ENCODE measurements at places on chromosomes 12 and 14. TPM values are rescaled to one million over a fixed set of nuclear protein-coding genes. Genes with fewer than 3 reads are reported as not detected.

CLEC1A gene
- 5.1 TPM for total RNA-seq

MANSC1 gene
- 36.6 TPM for total RNA-seq

KRT71 gene
- not detected for total RNA-seq

MGP gene
- 6,234 TPM for total RNA-seq

HCAR2 gene
- total RNA-seq = 0.35 TPM

DNA sequence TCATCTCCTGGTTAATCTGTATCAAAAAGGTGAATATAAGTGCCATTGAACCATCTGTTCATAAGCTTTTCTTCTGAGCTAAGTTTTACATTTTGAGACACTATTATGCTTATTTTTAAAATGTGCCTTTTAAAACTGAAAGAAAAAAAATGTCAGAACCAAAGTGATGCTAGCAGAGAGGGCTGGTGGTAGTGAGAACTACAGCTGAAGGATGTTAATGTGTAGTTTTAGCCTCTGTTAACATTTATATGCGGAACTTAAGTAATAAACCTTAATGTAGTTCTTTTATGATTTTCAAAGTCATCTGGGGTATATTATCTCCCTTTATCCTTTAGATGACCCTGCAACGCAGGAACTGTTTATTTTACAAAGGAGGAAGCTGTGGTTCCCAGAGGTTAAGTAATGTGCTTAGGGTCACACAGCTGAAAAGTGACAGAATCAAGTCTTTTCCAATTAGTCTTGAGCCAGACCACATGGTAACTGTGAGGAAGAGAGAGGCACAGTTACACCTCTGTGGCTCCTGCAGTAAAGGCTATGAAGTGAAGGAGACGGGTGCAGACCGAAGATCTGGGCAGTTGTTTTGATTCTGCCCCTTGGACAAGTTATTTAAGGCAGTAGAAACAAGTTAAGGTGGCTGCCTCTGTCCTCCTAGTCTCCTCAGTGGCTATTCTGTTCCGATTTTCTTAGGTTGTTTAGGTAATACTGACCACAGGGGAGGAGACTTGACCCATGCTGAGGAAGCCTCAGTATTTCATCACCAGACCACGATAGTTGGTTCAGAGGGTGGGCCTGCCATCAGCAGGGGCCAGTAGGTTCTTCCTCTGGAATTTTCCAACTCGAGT is 23.9 kb downstream of the GNG2 start:
- no peak for DNase-seq
- peaks cover 5% of the 10 kb centered on the region for H3K4me1 ChIP-seq
- no peaks in the 10 kb centered on the region for H3K27me3 ChIP-seq
- no peaks in the 10 kb centered on the region for H3K36me3 ChIP-seq
- H3K27ac ChIP-seq = no peak overlapping the region
- H3K4me3 ChIP-seq = no peak overlapping the region

DNA sequence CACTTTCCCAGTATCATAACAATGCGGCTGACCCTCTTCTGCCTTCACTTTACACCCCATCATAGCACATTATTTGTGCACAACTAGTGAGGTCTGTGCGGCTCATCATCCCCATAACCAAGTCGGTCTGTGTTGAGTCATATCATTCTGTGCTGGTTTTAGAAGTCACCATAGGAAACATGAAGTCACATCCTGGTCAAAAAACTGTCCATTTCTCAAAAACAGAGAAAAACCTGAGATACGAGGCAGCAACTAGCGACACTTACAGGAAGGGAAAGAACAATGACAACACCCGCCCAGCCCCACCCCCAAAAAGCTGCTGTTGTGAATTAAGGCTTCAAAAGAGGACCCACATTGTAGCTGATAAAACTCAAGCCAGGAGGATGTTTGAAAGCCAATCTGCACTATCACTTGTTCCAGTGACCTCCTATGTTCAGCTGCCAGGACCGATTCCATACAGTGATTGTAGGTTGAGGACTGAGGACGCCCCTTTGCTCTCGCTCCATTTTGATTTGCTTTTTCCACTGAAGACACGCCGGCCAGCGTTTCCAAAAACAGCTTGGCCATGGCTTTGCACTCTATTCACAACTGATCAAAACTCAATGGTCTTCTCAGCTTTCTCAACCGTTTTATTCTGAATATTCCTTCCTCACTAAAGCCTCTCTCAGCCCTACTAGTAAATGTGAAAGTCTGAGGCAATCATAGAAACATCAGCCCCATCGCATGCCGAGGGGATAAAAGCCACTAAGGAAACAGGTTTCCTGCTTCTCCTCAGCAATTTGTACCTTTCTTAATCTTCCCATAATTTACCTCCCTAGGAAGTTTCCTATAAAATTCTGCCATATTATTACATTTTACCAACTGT is 87.5 kb downstream of the DUSP16 start:
- H3K27ac ChIP-seq = no peak overlapping the region
- DNase-seq = no peak
- H3K4me1 ChIP-seq = no peaks in the 10 kb centered on the region
- no peaks in the 10 kb centered on the region for H3K27me3 ChIP-seq
- H3K4me3 ChIP-seq = no peak overlapping the region
- peaks cover 23% of the 10 kb centered on the region for H3K36me3 ChIP-seq

- peaks cover 9% of the 10 kb centered on the region for H3K4me1 ChIP-seq
- no peaks in the 10 kb centered on the region for H3K36me3 ChIP-seq
- DNase-seq = no peak
- H3K27ac ChIP-seq = no peak overlapping the region
- no peaks in the 10 kb centered on the region for H3K27me3 ChIP-seq
Observed at GRCh38 chr12:52352951-52353350, 14.3 kb downstream of the KRT85 start.

DNA sequence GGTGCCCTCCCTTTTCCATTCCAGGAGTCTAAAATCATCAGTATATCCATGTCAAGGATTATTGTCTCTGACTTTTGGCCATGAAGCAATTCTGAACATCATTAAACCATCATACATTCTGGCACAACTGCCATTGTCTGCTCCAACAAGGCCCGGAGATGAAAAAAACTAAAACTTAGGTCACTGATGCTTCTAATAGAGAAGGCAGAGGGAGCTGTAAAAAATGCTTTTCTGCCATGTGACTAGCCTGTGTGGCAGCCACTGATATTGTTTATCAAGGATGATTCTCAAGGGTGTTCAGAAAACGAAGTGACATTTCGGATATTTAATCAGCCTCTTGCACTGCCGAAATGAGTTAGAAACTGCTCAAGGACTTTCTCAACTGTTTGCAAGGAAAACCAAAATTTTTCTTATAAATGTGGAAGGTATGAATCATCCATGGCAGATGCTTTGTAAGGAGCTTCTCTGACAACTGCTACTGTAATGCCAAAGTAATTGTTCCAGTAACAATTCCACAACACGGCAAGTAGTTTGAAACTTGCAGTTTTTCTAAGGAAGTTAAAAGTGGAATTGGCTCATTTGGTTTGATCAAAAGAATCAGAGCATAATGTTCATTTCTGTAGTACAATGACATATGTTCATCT is 1076.5 kb upstream of the FLRT2 start:
- no peaks in the 10 kb centered on the region for H3K4me1 ChIP-seq
- H3K27me3 ChIP-seq = no peaks in the 10 kb centered on the region
- no peak overlapping the region for H3K4me3 ChIP-seq
- H3K27ac ChIP-seq = no peak overlapping the region

DNA sequence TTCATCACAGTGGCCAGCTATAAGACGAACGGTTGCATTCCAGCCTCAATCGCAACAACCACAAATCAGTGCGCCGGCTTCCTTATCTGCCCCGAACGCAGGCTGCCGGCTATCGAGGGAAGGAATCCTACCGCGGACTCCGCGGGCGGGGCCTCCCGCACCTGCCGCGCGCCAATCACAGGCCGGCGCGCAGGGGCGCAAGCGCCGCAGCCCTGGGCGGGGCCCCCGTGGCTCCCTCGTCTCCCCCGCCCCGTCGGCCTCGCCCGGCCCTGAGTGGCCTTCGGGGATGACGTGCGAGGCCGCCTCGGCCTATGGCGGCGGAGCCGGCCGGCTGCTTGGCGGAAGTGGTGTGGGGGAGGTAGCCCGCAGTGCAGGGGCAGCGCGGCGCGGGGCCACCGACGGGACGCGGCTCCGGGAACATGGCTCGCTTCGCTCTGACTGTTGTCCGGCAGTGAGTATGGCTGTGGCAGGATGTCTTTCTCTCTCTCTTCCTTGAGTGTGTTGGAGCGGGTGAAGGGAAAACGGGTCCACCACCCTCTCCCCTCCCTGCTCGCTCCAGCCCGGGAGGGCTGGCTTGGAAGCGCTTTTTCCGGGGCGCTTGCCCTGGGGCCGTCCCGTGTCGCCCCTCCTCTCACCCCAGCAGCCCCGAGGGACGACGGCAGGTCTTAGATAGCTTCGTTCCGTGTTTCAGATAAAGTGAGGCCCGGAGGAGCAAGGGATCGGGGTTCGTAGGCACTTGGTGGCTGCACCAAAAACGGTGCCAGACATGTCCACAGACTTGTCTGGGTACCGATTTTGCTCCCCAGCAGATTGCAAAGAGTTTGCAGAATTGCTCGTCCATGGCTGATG is at the start of gene TIGAR:
TSS of gene TIGAR (plus strand) at position 361 of the 849 bp plus-strand sequence. CDS start at position 420, 59 bp downstream.
- H3K4me1 ChIP-seq = peaks cover 10% of the 10 kb centered on the region
- DNase-seq = peak; percentile 56
- H3K27me3 ChIP-seq = no peaks in the 10 kb centered on the region
- peak within 1 kb of the TSS; percentile 80 for H3K4me3 ChIP-seq
- no peaks in the 10 kb centered on the region for H3K36me3 ChIP-seq

GRCh38 chr12:88946372-88946997 is 366.2 kb upstream of the KITLG start:
- no peak for DNase-seq
- H3K36me3 ChIP-seq = no peaks in the 10 kb centered on the region
- H3K4me3 ChIP-seq = no peak overlapping the region
- H3K27ac ChIP-seq = no peak overlapping the region
- no peaks in the 10 kb centered on the region for H3K27me3 ChIP-seq

- H3K27ac ChIP-seq = no peak overlapping the region
- H3K36me3 ChIP-seq = no peaks in the 10 kb centered on the region
- no peaks in the 10 kb centered on the region for H3K4me1 ChIP-seq
- no peak for DNase-seq
- no peak overlapping the region for H3K4me3 ChIP-seq
- no peaks in the 10 kb centered on the region for H3K27me3 ChIP-seq
Observed at GRCh38 chr12:87931812-87932211, 97.4 kb downstream of the C12orf50 start.

DNA sequence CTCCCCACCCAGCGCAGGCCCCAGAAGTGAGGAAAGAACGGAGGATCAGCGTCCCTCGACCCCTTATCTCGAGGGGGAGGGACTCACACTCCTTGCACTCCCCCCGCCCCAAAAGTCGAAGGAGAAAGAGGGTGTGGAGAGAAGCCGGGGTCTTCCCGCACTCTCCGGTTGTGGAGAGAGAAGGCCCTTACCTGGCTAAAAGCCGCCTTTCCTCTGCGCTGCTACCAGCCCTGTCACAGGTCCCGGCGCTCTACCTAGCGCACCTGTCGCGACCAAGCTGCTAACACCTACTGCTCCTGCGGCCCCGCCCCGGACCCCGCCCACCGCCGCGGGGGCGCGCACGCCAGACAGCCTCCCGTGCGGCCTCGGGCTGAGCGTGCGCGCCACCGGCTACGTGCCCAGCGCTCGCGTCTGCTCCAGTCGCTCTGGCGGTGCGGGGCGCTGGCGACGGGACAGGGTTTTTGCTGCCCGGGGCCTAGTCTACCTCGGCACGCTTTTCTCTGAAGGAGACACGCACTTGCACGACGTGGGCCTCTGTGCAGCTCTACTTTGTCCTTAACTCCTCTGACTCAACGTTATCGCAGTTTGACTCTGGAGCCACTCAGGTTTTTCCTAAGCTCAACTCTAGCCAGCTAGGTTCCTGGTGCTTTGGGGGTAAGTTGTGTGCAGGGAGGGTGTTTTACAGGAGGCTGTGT is at the start of gene LIMA1:
TSS of gene LIMA1 (minus strand) at position 292 of the 695 bp plus-strand sequence. CDS start 34,769 bp downstream, outside the sequence.
- no peaks in the 10 kb centered on the region for H3K36me3 ChIP-seq
- H3K27me3 ChIP-seq = no peaks in the 10 kb centered on the region
- H3K27ac ChIP-seq = peak within 1 kb of the TSS; percentile 76
- DNase-seq = peak; percentile 49

GRCh38 chr12:81639196-81639595 is 120.0 kb downstream of the PPFIA2 start:
- no peak for DNase-seq
- no peaks in the 10 kb centered on the region for H3K4me1 ChIP-seq
- no peaks in the 10 kb centered on the region for H3K36me3 ChIP-seq
- no peak overlapping the region for H3K4me3 ChIP-seq

DNA sequence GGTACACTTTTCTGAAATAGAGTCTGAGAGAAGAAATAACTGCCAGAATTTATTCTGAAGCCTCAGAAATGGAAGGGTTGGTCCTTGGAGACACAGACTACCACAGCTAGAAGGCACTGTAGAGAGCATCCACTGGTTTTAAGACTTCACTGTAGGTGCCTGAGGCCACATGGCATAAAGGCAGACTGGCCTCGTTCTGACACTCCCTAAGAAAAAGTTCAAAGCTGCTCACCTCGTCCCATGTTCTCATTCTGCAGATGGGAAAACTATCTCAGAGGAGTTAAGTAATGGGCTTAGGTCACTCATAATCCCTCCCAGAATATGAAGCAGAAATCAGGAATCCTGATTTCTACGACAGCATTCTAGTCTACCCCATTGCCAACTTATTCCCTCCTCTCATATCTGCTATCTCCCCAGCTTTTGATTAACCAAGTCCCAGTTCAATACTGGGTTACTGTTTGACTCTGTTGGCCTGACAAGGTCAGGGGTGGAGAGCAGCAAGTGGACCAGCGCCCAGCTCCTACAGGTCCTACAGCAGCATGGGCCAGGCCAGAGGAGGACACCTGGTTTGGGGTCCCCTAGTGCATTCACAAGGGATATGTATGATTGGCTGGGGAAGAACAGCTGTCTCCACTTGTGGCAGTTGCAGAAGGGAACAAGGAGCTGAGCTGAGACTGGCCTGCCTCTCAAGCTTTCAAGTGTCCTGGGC is 3.7 kb downstream of the ITGA5 start:
- DNase-seq = no peak
- H3K27me3 ChIP-seq = no peaks in the 10 kb centered on the region
- H3K4me3 ChIP-seq = peak overlapping the region; percentile 100
- peak overlapping the region; percentile 97 for H3K27ac ChIP-seq
- peaks cover 74% of the 10 kb centered on the region for H3K4me1 ChIP-seq
- peaks cover 36% of the 10 kb centered on the region for H3K36me3 ChIP-seq

GRCh38 chr14:73269729-73270531 is 32.6 kb downstream of the PAPLN start:
- no peak for DNase-seq
- peaks cover 3% of the 10 kb centered on the region for H3K4me1 ChIP-seq
- H3K4me3 ChIP-seq = peak overlapping the region; percentile 72
- H3K27ac ChIP-seq = peak overlapping the region; percentile 65
- H3K36me3 ChIP-seq = peaks cover 9% of the 10 kb centered on the region
